RCC 7860 (cell line): ENCODE measurements at places on chromosomes 11 and 22.

DNA sequence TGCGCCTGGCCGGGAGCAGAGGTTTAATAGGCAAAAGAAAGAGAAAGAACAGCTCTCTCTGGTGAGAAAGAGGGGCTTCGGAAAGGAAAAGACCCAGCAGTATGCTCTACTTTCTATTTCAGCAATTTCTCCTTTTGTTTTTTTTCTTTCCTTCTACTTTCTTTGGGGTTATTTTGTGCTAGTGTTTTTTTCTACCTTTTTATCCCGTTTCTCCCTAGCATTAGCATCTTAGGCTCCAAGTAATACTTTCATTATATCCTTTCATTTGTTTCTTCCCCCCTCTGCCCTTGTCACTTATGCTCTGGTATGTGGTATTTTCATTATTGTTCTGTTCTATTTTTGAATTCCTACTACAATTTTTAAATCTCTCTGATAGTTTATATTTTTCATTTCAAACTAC lies 4.5 kb downstream of the SNU13 start:
- no peak for DNase-seq

- DNase-seq = no peak
Measured at GRCh38 chr22:31872209-31872608, 72.1 kb upstream of the YWHAH start.

DNA sequence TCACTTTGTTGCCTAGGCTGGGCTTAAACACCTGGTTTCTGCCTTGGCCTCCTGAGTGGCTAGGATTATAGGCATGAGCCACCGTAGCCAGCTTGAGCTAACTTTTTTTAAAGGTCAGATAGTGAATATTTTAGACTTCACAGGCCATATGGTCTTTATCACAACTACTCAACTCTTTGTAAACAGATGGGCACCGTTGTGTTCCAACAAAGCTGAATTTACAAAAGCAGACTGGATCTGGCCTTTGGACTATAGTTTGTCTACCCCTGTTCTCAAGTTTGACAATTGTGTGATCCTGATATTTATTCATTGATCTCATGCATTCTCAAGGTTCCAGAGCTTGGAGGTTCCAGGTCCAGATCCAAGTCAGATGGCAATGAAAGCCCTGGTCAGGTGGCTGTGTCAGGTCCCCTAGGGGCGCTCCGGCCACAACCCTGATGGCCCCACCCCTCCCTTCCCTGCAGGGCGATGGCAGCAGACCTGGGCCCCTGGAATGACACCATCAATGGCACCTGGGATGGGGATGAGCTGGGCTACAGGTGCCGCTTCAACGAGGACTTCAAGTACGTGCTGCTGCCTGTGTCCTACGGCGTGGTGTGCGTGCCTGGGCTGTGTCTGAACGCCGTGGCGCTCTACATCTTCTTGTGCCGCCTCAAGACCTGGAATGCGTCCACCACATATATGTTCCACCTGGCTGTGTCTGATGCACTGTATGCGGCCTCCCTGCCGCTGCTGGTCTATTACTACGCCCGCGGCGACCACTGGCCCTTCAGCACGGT lies 15.8 kb downstream of the P2RY2 start:
- DNase-seq = no peak

- no peak for DNase-seq
Measured at GRCh38 chr11:74777038-74777437, 28.4 kb downstream of the RNF169 start.

- no peak for DNase-seq
Measured at GRCh38 chr11:82194521-82194920, 539.1 kb downstream of the FAM181B start.

DNA sequence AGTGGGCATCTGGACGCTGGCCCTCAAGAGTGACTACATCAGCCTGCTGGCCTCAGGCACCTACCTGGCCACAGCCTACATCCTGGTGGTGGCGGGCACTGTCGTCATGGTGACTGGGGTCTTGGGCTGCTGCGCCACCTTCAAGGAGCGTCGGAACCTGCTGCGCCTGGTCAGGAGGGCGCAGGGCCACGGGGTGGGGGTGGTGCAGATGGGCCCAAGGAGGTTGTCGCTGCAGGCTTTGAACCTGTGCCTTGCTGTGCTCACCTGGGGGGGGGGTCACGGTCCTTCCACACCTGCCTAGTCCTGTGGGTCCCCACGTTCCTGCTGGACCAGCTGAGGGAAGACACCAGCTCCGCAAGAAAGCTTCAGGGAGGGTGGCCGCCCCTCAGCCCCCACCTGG lies 3.5 kb downstream of the CD151 start:
- no peak for DNase-seq

GRCh38 chr22:35464399-35464798 lies 64.5 kb downstream of the MCM5 start:
- no peak for DNase-seq

DNA sequence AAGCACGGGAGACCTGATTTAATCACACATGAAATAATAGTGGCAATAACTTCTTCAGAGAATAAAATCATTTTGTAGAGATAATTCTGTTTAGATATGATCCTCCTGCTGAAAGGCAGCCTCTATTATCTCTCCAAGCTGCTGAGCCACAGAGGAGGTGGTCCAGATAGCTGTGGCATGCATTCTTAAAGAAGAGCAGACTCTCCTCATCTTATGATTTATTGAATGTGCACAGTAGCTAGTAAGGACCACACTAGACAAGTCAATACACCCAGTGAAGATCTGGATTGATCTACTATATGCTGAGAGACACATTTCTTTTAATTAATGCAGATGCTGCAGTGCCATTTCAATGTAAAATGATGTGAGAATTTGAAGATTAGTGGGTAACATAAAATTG lies 552.9 kb upstream of the ANO3 start:
- no peak for DNase-seq

GRCh38 chr22:39181778-39182177 lies 29.3 kb upstream of the CBX7 start:
- DNase-seq = no peak

DNA sequence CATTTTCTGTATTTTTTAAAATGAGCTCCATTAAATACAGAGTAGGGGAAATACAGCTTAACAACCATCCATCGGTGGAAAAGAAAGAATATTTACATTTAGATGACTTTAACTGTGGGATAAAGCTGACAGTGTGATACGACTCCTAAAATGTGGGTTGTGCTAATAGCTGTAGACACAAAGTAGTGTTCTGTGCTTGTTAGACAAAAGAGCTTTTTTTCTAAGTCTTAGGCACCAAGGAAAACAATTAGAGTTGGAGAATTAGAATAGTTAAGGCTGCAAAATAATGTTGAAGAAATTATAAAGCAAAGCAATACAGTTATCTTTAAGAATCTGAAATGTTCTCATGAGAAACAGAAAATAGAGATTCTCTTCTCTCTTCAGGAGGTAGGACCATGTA lies 307.7 kb upstream of the KIRREL3 start:
- DNase-seq = no peak

DNA sequence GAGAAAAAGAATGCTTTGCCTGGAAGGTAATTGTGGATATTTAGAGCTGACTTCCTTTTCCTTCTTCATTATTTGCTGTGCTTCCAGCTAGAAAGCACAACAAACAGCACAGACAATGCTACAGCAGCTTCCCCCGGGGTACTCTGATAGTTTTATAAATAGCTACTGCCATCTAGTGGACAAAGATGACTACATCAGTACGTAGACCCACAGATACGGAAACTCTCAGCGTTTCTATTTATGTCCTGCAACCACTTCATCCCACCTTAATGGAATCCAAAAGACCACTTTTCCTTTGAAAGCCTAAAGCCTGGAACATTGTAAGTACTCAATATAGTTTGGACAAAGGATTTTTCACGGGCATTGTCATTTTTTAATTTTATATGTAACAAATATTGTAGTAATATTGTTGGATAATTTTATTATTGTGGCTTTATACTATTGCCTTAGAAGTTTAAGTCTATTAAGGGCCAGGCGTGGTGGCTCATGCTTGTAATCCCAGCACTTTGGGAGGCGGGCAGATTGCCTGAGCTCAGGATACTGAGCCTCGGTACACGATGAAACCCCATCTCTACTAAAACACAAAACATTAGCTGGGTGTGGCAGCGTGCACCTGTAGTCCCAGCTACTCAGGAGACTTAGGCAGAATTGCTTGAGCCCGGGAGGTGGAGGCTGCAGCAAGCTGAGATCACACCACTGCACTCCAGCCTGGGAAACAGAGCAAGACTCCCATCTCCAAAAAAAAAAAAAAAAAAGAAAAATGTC lies 7.5 kb downstream of the HSPA8 start:
- DNase-seq = peak; percentile 65

DNA sequence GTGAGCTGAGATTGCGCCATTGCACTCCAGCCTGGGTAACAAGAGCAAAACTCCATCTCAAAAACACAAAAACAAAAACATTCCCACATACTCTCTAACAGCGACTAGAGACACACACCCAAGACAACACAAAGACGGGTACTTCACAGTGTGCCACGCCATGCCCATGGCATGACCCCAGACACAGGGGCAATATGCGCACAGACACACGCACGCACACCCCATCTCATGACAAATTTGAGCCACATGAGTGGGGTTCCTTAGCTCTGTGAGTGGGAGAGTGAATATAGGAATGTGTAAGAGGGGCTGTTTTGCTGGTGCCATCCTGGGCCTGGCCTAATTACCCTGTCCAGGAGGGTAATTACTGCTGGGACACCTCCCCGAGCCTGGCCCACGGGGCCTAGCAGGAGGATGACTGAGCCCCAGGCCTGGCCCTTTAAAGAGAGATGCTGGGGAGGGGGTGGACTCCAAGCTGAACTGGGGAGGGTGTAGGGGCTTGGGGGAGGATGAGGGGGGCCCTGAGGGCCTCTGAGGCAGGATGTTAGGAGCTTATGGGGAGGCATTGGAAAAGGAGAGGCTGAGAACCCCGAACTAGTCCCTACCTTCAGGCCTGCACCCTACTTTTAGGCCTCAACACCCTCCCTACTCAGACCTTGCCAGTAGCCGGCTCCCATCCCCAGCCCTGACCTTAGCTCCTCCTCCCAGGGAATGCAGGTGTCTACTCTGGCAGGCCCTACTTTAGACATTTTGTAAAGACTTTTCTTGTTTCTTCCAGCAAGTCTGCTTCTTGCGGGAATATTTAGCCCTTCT lies 1.5 kb downstream of the LTBP3 start:
- no peak for DNase-seq

DNA sequence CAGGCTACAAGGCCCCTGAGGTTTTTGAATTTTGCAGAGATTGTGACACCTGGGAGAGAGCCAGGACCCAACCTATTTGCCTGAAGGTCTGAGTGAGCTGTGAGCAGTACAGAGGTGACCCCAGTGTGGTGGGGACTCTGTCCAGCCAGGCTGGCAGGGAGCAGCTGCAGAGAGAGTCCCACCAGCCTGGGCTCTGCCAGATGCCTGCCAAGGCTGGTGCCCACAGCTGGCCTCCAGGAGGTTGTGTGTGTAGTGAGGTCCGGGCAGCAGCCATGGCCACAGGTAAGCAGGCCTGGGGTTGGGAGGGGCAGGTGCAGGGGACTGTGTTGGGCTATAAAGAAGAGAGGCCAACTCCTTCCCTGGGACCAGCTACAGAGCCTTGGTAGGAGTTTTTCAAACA lies 144.8 kb downstream of the CRYBB2 start:
- DNase-seq = no peak

- peak; percentile 67 for DNase-seq
Measured at GRCh38 chr22:22692707-22693530, 48.5 kb downstream of the GGTLC2 start.

DNA sequence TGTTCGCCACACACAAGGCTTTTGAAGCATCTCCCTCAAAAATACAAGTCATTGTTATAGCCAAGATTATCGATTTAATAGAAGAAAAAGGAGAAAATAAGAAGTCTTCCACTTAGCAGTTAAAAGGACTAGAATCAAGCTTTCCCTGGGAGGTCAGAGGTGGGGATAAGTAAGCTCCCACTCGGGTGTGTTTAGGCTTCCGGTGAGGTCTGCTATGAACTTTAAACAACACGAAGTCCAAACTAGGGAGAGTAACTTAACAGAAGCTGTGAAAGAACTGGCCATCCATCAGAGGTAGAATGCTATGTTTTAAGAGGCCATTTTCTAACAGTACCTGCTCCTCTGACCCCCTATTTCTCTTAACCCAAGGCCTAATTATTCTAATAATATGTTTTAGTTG lies 91.4 kb upstream of the APOA1 start:
- DNase-seq = no peak

- no peak for DNase-seq
Measured at GRCh38 chr22:46263216-46263590, at the start of gene PKDREJ. Gene PKDREJ, minus strand, starts transcription at chr22:46263343. Its CDS starts 21 bp downstream, at chr22:46263322.

- no peak for DNase-seq
Measured at GRCh38 chr11:132093536-132094259, 723.3 kb downstream of the NTM start.

DNA sequence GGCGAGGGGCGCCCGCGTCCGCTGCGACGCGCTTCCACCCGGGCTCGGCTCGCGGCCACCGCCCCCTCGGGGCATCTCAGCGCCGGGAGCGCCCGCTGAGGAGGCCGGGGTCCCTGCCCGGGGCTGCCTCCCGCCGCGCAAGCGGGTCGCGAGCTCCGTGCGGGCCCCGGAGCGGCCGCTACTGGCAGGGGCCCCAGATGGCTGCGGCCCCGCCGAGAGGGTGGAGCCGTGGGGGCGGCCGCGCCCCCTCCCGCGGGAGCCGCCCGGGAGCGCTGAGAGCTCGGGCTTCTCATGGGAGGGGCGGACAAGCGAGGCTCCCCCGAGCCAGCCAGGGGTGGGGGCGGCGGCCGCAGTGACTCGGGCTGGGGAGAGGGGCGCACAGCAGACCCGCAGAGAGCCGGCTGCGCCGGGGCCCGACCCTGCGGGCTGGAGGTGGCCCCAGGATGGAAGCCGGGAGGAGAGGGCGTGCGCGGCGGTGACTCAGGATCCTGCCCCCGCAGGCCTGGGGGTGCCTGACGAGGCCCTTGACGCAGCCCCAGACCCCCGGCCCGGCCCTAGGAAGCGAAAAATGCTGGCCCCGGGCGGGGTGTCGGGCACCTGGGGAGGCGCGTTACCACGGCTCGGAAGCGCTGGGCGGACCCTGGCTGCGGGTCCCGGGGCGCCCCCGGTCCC lies 603 bp upstream of the ZFTA start:
- DNase-seq = no peak

DNA sequence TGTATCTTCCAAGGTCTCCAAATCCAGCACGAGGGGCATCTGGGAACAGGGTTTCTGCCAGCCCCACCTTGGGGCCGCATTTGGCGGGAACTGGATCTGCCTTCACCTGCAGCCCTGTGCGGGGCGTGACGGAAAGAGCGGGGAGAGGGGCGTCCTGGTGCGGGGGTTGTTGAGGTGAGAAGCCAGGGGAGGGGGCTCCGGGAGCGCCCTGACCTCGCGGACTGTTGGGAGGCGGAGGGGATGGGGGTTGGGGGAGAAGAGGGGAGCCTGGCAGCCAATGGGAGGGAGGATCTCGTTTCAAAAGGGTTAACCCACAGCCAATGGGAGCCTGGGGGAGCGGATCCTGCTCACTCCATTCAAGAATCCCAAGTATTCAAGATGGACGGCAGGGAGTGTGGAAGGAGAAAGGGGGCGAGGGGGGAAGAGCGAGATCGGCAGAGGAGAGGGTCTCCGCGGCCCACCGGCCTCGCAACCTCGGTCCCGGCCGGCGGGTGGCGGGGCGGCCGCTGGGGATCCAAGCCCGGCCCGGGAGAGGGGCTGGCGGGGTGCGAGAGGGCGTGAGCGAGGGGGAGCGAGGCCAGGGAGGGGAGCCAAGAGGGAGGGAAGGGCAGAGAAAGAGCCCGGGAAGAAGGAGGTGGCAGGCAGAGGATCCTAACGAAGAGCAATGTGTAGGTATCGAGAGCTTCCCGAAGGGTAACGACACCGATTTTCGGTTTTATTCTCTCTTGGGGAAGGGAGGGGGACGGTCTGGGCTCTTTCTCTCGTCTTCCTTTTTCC lies 11.5 kb downstream of the YPEL4 start:
- peak; percentile 27 for DNase-seq
